ENCODE measurements at places on chromosomes 7 and 10.

DNA sequence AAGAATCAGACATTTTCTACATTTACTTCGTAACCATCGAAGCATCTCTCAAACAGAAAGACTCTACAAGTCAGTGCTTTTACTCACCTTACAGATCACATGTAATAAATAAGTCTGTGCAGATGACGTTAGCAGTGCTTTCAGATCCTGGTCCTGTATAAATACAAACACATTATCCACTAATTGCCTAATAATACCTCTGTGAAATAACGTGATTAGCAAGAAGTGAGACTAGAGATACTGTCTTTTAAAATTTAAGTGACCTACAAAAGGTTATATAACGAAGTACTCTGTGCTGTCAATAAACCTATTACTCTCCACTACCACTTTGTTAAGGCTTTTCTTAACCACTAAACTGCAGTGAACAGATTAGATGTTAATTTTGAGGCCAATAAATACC, 246.9 kb downstream of the NSUN6 start:
- no peak for DNase-seq

DNA sequence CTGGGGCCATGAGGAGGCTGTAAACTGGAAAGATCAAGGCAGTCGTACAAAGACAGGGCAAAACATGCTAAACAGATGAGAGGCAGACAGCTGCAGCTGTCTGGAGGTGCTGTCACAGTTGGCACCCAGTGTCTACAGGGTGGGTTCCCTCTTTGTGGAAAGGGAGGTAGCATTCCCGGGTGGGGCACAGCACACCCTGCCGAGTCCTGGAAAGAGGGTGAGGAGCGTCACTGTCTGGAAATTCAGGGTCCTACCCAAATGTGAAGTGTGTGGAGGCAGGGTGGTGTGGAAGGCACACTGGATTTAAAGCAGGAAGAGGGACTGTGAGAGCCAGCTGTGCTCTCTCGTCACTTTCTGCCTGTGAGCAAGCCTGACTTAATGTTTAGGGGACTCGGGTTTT, 356.2 kb downstream of the SDK1 start:
- no peak for DNase-seq

DNA sequence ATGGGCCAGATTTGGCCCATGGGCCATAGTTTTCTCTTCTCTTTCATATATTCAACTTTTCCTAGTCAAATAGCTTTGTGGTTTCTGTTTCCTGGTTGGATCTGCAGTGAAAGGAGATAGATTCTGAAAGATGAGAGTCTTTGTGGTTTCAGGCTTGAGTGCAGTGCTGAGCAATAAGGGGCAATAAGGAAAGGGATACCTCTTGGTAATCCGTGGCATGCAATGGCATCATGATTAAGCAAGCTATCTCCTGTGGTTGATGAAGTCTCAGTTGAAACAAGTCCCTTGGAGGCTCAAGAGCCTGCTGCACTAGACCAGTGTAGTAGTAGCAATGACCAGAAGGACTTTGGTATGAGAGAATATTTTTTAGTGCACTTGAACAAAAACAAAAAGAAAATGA, 187.7 kb upstream of the CNTNAP2 start:
- no peak for DNase-seq

DNA sequence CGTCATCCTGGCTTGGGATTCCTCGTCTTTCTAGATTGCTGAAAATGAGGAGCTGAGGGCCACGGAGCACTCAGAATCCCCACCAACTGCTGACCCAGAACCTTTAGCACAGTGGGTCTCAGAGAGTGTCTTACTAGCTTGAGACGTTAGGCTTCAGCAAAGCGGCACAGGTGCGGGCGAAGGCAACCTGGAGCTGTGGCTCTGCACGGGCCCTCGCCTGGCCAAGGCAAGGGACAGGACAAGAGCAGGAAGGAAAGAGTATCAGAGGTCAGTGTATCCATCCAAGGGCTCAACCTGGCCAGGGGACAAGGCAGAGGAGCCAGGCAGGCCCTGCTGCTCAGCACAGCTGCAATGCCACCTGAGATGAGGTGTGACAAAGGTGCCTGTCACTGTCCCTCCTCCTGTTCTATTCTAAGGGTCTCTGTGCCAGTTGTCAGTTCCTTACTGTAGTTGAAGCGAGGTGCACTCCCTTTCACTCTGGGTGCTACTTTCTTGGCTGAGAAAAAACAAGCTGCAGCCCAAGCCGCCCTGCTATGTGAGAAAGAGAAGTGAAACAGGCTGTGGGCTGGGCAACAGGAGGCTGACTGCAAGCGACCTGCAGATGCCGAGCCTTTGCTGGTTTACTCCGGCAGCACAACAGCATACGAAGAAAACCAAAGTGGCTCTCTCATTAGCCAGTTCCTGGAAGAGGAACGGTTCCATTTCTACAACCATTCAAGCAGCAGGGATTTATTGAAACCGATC, 33.3 kb upstream of the KDM7A start:
- no peak for DNase-seq

DNA sequence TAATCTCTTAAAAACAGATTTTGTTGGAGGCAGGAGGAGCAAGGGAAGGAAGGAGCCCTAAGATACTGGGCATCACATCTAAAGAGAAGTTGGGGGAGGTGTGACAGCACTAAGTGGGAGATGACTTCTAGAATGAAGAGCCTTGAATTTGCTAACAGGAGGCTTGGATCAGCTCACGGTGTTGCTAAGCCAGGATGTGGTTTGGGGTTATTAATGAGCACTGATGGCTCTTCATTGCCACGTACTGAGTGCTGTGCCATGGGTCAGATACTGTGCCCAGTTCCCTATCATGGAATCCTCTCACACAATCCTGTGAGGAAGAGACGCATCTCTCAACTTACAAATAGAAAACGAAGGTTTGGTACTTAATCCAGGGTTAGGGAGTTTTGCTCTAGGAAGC, 78.5 kb downstream of the C7orf25 start:
- no peak for DNase-seq

DNA sequence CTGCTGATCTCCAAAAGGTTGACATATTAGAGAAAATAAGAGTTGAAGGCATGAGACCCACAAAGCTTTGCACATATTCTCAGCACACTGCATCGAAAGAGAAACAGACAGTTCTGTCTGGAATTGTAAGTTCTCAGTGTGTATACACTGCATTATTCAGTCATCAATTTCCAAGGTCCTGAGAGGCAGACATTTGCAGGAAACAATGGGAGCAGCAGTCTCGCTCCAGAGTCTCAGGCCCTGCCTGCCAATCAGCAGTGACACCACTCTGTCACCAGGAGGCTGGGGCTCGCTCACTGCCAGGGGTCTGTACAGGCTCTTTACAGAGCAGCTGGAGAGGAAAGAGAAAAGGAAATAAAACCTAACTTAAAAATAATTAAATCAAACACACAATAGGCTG, 36.3 kb downstream of the JAZF1 start:
- no peak for DNase-seq

DNA sequence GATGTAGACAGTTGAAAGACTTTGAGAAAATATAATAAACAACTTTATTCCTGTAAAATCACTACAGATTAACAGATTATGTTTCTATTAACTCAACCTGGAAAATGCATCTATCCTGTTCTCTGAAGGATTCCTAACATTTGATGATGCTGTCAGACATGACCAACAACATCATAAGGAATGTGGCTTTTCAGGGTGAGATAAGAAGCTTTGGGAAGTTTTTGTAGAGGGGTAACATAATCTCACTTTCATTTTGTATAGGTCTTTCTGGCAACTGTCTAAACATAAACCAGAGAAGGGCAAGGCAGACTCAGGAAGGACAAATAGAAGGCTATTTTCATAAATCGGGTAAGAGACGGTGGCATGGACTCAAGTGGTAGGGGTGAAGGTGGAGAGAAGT, 112.2 kb downstream of the TES start:
- no peak for DNase-seq

DNA sequence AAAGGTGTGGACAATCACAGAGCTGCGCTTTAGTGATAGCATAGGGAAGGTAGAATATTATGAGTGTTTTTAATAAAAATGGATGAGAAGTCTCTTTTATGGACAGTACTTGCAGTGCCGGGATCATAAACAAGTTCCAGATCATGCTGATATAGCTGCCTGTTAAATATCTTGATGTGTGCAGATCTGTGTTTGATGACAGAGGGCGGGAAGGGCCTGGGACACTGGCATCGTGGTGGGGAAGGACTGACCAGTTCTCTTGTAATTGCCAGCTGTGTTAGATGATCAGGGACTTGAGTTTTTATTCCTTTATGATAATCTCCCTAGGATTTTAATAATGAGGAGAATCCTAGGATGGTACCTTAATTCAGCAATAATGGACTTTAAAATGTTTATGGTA, 14.6 kb downstream of the SND1 start:
- DNase-seq = no peak

GRCh38 chr10:11684717-11685645, 57.2 kb upstream of the ECHDC3 start:
- DNase-seq = no peak

- no peak for DNase-seq
Measured at GRCh38 chr10:101063050-101063525, 1.3 kb downstream of the KAZALD1 start.

GRCh38 chr10:93703841-93704240, 1.4 kb upstream of the FRA10AC1 start:
- DNase-seq = no peak

DNA sequence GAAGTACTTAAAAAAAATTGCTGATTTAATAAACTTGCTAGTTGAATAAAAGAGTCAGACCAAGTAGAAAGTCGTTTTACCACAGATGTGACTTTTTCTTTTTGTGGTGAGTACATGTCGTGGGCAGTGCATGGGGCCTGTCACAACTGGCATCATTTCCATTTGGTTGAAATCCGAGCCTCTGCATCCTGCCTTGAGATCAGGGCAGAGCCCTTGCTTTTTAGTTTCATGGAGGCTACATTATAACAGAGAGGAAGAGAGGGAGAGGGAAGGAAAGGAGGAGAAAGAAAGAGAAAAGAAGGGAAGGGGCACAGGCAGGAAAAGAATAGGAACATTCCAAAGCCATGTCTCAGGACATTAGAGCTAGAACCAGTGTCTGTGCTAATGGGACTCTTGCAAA, 20.4 kb upstream of the INSYN2A start:
- no peak for DNase-seq

GRCh38 chr10:114188001-114188400, 8.8 kb downstream of the TDRD1 start:
- no peak for DNase-seq

DNA sequence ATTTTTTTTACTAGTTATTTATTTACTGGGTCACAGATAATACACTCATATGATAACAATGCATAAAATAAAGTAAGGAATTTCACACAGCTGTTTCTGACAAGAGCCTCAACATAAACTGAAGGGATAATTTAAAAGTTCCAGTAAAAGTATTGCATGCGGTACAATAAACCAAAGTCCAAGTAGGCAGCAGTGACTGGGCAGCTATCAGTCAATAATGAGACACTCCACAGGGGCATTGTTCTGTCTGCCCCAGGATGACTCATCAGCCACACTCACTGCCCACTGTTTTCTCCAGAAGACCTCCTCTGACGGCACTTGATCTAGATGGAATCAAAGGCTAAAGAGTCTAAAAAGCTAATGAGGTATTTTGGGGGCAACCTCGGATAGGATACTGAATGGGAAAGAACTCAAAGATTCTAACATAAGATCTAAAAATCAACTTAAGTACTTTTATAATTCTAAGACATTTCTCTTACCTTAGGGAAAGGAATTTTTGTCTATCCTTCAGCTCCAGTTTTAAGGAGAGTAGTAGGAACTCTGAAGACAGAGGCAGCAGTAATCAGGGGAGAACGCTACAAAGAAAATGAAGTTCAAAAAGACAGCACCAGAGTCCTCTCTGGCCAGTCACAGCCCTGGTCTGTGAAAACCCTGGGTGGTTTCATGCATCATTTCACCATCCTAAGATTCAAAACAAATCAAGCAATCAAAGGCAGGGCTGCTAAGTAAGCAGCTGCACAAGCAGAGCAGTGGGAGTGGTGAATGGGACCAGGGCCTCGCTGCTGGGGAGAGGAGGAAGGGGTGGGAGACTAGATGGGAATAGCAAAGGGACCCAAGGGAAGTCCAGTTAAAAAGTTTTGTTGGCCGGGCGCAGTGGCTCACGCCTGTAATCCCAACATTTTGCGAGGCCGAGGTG, 175.1 kb downstream of the AVL9 start:
- no peak for DNase-seq

DNA sequence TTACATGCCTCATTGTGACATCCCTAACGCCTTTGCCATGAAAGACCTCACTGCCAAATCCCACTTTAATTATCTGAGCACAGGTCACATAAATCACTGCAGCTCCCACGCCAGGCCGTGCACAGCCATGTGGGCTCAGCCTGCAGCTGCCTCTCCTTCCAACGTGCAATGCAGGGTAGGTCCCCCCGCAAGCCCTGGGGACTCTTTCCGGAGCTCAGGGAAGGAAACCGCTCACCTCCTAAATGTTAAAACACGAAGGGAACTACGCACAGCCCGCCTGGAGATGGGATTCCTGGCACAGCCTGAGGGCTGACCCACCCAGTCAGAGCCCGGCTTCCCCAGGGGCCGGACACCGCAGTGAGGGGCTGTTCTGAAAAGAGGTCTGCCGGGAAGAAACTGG, 128.0 kb downstream of the MAD1L1 start:
- no peak for DNase-seq

DNA sequence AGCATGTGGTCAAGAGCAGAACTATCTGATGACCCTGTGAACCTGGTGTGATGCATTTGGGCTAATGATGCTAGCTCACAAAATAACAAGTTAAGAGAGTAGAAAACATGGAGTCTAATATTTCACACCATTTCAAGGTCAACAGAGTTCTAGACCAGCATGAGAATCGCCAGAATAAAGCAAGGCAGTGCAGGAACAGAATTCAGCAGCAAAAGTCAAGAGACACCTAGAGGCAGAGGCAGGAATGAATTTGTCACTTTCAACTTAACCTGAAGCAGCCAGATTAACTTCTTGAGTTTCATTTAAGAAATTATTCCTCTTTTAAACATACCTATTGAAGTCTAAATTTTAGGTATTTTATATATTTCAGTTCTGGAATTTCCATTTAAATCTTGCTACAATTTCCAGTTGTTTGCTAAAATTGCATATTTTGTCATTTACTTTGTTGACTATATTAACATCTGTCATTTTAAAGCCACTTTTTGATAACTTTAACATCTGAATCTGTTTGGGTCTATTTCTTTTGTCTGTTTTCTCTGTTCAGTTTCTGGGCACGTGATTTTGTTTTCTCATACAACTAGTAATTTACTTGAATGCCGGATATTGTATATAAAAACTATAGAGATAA, 44.2 kb upstream of the PRSS58 start:
- DNase-seq = no peak

GRCh38 chr7:95102662-95103061, 195.3 kb downstream of the PPP1R9A start:
- DNase-seq = no peak

DNA sequence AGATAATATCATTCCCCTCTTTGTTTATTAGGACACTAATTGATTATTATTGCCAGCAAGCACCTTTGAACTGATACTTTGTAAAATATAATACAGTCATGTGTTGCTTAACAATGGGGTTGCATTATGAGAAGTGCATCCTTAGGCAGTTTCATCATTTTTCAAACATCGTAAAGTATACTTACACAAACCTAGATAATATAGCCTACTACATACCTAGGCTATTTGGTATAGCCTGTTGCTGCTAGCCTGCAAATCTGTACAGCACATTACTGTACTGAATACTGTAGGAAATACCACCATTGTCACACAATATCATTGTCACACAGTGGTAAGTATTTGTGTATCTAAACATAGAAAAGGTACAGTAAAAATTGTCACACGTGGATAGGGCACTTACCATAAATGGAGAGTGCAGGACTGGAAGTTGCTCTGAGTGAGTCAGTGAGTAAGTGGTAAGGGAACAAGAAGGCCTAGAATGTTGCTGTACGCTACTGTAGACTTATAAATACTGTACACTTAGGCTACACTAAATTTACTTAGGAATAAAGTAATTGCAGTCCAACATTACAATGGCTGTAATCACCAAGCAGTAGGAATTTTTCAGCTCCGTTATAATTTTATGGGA, 70.7 kb downstream of the LCOR start:
- DNase-seq = no peak

Data from NCI-H526 treated with DMSO at 0.1 percent for 48 hours (cell line).